ENCODE measurements at places on chromosomes 5 and 9.

DNA sequence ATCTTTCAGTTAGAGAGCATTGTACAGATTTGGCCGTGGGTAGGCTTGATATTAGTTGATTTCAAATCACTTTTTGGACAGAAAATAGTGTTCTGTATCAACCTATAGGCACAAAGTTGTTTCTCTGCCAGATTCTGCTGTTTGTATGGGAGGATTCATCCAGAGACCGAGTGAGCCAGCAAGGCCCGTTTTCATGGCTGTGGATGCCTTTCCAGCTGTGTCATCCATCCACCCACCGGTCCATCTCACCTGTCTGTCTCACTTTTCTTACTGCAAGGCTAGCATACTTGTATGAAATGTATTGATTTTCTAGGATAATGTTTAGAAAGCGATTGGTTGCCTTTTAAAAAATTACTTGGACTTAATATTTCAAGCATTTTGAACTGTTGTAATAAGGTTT lies 34.4 kb downstream of the ICE1 start:
- no peak for DNase-seq

- no peak for DNase-seq
Measured at GRCh38 chr9:86534572-86535258, 180.5 kb upstream of the TUT7 start.

DNA sequence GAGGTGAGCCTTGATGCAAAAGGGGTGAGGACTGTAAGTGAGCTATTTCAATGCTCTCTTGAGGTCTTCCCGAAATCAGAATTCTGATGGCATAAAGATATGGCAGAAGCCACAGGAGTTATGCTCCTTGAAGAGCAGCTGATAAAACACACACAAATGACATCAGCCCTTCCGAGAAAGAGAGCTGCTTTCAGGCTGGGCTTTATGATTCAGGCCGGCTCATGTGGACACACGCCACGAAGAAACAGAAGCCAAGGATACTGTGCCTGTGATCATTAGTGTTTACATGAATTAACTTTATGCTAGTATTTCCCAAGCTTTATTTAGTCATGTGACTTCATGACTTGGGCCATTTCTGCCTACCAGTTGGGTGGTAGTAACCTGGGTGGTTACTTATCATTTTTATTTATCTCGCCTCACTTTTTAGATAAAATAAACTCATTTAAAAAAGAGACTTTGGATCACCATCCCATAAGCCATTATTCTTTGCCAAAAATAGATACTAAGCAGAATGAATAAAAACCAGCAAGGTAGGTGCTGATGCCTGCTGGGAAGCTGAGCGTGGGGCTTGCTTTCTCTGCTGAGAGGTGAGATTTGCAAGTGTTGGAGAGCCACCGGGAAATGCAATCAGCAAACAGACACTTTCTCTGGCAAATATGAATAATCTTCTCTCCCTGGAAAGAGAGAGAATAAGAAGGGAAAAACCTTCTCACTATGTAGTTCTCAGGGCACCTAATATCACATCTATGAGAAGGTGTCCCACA lies 73.0 kb upstream of the SLC25A51 start:
- DNase-seq, result no peak

GRCh38 chr5:83434946-83435345 lies 36.6 kb upstream of the VCAN start:
- no peak for DNase-seq

DNA sequence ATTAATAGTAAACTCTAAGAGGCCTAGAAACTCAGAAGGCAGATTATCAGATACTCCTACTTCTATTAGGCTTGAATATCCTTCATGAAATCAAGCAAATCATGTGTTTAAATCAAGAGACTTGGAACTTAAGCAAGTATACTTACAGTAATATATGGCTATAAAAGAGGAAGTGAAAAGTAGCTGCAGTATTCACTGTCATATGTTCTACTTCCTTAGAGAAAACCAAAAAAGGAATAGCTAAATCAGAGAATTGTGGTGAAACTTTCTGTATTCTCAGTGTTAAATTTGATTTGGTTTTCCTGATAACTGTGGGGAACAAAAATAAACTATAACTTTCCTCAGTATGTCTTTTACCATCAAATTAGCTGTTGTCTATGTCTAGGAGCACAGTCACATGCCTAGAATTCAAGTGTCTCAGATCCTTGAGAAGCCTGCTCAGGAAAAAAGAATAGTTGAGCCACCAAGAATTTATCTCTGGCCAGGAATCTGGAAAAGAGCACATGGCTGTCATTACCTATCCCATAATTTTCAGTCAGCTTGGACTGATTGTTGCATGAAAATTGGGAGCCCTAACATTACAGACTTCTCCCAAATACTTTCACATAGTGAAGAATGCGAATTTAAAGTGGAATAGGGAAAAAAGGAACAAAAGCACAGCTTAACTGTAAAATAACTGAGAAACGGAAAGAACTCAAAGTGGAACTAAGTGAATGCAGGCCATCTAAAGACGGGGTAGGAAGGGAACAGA lies 1.7 kb downstream of the FKBP15 start:
- no peak for DNase-seq

- DNase-seq, result no peak
Measured at GRCh38 chr5:94485067-94485466, 133.3 kb downstream of the KIAA0825 start.

GRCh38 chr9:117624106-117624505 lies 80.1 kb upstream of the TLR4 start:
- DNase-seq, result no peak

GRCh38 chr5:112684737-112685136 lies 52.9 kb upstream of the APC start:
- DNase-seq, result no peak

DNA sequence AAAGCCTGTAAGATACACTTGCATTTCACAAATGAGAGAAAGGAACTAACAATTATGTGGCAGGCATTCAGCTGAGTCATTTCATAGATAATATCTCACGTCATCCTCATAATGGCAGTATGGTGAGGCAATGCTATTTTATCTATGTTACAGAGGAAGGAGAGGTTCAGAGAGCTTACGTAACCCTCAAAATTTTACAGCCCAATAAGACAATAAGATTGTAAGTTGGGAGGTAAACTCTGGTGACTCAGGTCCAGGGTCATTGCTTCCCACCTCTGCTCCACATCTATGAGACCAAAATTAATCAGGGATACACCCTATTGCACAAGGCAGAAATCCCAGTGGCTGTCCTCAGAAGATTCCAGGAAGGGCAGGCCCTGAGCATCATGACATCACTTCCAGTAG lies 309.7 kb downstream of the NSG2 start:
- no peak for DNase-seq

GRCh38 chr5:57082441-57083067 lies 91.3 kb upstream of the GPBP1 start:
- DNase-seq, result no peak

- no peak for DNase-seq
Measured at GRCh38 chr5:133831491-133832224, 136.8 kb downstream of the C5orf15 start.

DNA sequence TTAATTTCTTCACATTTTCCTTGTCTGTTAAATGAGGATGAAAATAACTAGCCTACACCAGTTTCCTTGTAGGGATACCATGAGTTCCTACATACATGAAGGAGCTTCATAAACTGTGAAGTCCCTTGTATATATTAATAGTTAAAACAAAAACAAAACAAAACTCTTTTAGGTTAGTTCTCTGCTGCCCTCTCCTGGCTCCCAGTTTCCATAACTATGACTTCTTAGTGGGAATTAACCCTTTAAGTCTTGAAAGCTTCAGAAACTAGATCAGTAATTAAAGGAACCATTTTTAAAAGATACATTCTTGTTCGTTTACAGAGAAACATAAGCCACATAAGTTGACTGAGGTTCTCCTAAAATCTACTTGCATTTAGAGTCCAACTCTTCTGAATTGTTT lies 500.0 kb upstream of the C9orf72 start:
- no peak for DNase-seq

DNA sequence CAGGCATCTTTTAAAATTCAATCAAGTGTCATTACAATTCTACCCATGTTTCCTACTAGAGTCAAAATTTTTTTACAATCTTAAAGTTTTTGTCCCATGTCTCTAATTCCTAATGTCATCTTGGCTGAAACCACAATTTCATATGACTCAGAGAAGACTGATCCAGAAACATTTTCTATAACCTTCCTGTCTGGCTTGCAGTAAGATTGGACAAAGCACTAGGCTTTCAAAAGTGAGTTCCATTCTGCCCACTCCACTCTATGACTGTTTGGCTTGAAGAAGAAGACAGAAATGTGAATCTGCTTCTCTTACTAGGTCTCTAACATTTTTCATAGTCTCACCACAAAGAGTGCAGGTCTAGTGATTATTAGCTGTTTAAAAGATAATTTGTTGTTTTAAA lies 88.8 kb downstream of the NR3C1 start:
- DNase-seq, result no peak

- no peak for DNase-seq
Measured at GRCh38 chr5:161189452-161189851, 337.4 kb upstream of the ATP10B start.

GRCh38 chr9:122475717-122476116 lies 2.0 kb downstream of the OR1J1 start:
- no peak for DNase-seq

DNA sequence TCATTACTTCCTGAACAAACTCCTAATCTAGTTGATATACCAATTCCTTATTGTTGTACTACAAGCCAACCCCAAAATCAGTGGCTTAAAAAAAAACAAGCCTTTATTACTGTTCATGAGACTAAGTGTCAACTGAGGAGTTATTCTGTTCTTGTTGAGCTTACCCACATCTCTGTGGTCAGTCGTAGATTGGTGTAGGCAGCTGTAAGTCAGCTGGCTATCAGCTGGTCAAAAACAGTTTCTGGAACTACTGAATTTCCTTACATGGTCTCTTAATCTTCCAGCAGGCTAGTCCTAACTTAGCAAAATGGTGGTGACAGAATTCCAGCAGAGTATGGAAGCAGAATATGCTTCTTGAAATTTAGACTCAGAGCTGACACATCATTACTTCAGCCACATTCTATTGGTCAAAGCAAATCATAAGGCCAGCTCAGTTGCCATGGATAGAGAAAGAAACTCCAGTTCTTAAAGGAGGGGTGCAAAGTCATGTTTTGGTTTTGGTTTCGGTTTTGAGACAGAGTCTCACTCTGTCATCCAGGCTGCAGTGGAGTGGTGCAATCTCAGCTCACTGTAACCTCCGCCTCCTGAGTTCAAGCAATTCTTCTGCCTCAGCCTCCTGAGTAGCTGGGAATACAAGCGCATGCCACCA lies 386.1 kb upstream of the MPDZ start:
- no peak for DNase-seq

DNA sequence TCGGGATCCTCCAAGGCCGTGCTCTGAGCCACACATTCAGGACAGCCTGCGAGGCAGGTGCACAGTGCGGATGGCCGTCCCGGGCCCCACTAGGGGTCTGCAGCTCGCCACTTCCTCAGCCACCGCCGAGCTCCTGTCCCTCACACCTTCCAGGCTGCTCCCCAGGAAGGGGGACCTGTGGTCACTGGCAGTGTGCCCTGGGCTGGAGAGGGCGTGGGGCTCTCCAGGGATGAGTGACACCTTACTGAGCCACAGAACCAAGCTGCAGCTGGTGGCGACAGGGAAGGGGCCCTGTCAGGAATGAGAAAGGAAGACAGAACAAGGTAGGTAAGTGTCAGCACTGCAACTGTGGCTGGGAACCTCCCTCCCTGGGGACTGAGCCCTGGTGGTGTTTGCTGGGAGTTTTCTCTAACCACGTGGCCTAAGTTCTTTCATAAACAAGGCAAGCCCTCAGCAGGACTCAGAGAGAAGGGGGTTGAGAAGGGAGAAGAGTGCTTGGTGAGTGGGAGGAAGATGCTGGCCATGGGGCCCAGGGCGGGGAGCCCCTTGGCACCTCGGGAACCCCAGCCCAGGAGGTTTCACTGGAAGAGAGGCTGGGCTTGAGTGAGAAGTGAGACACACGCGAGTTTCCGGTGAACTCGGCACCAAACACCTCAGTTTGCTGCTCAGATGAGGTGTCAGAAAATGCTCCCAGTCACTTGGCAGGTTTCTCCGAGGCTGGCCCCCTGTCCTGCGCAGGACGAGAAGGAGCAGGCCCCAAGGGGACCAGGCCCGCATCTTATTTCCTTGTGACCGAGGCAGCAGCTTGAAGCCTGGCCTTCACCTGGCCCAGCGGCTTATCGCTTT lies 5.2 kb downstream of the IL13 start:
- no peak for DNase-seq

DNA sequence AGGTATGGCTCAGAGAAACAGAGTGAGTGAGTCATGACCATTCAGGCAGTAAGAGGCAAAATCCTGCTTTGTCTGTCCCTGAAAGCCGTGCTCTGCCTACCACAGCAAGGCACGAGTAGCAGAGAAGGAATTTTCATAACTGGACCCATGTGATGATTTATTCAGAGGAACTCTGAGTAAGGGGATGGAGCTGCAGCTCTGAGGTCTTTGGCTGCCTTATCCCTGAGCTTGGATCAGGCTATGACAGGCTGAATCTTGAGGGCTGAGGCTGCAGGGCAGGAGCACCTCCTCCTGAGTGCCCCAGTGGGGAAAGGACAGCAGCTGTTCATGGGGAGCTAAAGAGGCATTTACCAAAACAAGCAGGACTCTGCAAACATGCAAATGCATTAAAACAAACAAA lies 183.4 kb downstream of the PAPPA start:
- DNase-seq, result no peak

- DNase-seq, result no peak
Measured at GRCh38 chr9:88672874-88673689, 138.1 kb downstream of the NXNL2 start.

GRCh38 chr5:154860765-154861164 lies 2.3 kb downstream of the CNOT8 start:
- no peak for DNase-seq
